SIG-M5 (cell line): ENCODE measurements at places on chromosomes 4 and X.

DNA sequence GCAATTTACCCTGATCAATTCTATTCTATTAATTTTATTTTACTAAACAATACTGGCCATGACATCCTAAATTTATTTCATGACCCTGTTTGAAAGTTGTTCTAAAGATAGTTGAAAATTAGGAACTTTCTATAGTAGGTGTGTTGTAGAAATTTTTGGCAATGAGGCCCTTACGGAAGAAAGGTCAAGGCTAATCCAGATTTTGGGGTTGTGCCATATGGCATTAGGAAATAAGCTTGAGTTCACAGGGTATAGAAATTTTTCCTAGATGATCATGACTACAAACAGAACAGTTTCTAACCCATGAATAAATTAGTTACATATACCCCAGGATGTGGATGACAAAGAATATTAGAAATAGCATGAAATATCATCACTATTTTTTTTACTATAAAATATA is 7.8 kb upstream of the ALB start:
- no peak for DNase-seq

DNA sequence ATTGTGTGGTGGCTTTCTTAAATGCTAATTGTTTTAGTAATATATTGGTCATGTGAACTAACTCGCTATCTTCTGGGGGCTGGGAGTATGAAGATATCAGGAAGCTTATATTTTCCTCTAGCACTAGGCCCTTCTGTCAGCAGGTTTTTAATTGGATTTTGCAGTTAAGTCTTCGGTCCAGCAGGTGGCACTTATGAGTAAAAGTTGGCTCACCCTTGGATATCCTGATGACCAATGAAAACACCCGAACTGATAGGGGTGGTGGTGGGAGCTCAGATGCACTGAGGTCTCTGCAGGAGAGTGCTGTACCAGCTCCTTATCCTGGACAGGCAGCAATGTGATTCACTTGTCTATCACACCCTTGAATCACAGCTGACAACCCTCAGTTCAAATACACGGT is 1365.8 kb upstream of the DIAPH2 start:
- no peak for DNase-seq

- no peak for DNase-seq
Measured at GRCh38 chr4:114997576-114998247, 115.7 kb downstream of the NDST4 start.

- no peak for DNase-seq
Measured at GRCh38 chrX:38882894-38883626, 81.8 kb downstream of the MID1IP1 start.

DNA sequence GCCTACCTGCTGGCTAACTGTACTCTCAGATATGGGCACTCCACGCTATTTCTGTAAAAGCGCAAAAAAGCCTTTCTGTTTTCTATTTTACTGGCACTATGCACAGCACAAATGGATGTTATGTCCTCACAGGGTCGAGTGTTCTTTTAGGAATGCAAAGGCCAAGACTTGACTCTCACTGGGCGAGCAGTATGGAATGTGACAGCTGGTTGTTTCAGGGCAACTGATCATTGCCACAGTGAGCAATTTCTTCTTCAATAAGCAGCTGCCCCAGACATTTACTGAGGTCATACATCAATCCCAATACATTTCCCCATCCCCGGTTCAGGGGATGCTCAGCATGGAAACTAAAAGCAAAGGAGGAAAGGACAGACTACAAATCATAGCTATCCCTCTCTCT is 58.2 kb downstream of the PDE5A start:
- DNase-seq, result no peak

DNA sequence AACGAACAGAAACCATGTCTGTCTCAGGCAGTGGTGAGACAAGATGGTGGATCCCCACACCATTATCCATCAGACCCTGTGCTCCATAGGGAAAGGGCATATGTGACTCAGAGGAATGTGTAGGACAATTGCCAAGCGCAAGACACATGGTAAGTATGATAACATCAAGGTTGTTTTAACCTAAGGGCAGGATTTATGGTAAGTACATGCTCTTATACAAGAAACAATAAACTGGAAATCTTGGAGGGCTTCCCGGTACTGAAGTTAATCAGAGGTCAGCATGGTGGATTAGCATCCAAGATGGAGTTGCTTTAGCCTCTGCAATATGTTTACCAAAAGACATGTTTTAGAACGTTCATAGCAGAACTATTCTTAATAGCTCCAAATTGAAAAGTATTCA is 355.0 kb downstream of the PPP1R2C start:
- DNase-seq, result no peak

DNA sequence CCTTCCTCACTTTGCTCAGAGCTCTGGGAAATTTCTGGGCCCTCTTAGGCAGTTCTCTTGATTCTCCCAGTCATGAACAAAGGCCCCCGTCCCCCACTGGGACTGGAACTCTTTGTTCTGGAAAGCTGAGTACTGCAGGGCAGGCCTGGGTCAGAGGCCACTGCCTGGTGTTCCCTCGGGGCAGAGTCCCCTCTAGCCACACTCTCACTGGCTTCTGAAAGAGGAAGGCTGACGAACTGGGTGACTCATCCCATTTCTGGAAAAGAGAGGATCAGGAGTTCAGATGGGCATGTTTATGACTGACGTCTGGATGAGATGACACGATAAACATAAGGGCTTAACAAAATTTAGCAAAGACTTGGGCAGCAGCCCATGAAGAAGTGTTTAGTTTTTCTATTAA is 47.7 kb downstream of the DDX3X start:
- DNase-seq, result no peak

DNA sequence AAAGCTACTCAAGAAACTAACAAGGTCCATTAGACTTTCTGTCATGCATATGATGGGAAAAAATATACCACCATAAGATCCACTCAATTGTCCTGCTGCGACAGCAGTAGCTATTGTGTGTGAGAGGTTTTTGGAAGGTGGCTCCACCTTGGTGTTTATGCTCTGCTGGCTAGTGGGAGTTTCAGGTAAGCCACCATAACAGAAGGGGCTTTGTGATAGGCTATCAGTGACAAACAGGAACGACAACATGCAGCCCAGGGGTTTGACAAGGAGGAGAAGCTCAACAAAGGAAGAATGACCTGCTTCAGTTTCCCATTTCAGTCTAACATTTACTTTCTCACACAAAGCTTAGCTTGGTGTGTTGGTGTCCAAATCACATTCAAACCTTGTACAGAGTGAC is 182.6 kb downstream of the ATOH1 start:
- no peak for DNase-seq

DNA sequence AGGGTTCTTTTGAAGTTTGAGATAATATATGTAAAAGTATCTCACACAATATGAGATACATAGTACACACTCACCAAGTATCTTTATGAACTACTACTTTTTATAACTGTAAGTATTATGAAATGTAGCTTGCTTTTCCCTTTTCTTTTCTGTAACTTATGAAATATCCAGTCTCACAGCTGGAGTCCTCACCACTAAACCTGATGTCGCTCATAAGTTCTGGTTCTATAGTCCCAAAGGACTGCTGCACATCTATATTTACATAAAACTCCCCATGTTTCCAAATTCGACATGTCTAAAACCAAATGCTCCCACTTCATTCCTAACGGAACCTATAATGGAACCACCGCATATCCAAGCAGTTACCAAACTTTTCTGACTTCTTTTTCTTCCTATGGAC is 186.5 kb upstream of the SLC7A11 start:
- no peak for DNase-seq

DNA sequence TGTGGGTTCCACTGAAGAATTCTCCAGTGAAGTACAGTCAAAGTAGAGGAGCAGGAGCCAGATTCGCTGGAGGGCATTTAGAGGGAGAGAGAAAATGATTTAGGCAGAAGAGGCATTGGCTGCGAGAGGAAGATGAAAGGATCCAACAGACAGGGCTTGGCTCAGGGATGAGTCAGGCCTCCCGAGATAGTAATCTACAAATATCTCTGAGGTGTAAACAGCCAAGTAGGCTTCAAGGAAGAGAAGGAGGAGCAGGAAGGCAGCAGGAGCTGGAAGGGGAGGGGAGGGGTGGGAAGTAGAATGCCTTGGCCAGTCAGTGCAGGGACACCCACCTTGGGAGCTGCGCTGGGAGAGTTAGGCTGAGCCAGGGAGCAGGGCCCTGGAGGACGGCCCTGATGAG is 55.5 kb downstream of the PJA1 start:
- DNase-seq, result no peak

GRCh38 chr4:89657931-89658700 is 178.8 kb downstream of the SNCA start:
- DNase-seq, result no peak

- no peak for DNase-seq
Measured at GRCh38 chrX:2376166-2376565, 124.6 kb downstream of the DHRSX start.

GRCh38 chr4:127631420-127631819 is 1.3 kb upstream of the INTU start:
- no peak for DNase-seq

DNA sequence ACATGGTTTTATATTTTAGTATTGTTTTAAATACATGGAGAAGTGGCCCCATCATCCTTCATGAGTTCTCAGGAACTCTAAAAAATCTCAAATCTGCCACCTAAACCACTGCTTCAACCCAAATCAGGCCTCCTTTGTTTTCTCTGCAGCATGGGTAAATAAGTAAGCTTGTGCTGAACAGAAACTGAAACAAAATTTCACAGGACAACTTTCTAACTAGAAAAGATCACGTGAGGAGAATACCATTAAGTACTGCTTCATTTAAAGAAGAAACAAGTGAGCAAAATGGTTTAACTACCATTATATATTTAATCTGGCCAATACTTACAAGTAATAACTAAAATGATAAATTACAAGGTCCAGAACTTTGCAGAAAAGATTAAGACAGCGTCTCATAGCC is 2.5 kb downstream of the ARAP2 start:
- DNase-seq, result no peak

DNA sequence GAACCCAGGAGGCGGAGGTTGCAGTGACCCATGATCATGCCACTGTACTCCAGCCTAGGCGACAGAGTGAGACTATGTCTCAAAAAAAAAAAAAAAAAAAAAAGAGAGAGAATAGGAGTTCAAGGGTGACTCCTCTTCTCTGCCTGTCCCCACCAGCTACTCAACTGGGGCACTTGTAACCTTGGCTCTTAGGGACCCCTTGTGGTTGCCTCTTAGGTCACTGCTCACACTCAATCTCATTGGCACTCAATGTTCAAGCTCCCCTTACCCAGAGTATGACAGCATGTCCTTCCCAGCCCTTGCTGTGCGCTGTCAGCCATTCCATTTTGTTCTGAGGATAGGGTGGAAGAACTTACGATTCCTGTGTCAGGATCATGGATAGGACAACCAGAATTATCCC is 82.4 kb upstream of the BEND4 start:
- no peak for DNase-seq

DNA sequence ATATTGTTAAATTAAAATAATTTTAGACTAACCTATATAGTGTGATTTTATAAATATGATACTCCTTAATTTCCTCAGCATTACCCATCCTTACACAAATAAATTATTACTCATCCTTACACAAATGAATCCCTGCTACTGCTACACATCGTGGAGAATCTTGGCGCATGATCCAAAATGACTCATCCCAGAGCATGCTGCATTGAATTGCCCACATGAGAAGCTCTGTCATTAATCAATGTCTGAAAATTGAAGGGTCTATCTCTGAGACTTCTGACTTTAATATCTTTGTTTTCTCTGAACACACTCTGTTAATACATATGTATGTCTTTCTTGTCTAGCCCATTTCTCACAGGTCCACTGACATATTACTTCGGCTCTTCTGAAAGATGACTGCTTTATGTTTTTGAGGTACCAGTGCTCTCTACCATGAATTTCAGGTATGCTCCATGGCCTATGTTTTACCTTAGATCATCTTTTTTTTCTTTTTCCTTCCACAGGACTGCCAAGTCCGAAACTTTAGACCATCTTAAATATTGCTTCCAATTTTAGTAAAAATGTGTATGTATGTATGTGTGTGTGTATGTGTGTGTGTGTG is 15.7 kb upstream of the DUSP21 start:
- no peak for DNase-seq

DNA sequence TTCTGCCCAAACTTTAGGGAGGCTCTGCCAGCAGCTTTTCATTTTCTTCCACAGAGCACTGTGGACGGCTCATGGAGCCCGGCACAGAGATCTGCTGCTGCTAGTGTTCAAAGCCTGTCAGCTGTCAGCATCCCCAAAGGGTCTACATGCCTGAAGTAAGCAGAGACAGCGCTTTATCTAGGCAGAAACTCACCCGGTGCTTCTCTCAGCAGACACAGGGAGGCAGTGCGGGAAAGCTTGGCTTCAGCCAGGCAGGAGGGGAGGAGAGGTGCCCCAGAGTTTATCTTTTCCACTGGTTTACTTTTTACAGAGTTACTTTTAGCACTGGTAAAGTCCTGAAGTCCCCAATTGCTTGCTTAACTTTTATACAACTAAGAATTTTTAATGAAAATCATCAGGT is 339.3 kb downstream of the NKX6-1 start:
- DNase-seq, result no peak

- no peak for DNase-seq
Measured at GRCh38 chr4:126396121-126396520, 1081.4 kb downstream of the FAT4 start.

GRCh38 chr4:99436976-99437722 is 2.0 kb upstream of the ADH7 start:
- no peak for DNase-seq

DNA sequence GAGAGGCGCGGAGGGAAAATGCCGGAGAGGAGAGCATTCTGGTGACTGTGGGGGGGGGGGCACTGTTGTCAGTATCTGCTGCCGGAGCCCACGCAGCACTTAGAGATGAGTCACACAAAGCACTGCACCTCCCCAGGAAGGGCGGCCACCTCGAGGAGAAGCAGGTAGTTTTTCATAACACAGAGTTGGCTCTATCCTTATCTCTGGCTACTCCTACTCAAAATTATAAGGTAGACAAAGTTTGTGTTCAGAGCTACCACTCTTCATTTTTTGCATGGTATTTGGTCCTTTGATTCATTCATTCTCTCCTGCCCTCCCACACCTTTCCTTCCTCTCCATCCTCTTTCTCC is 76.2 kb upstream of the SCOC start:
- no peak for DNase-seq

- no peak for DNase-seq
Measured at GRCh38 chr4:138761638-138762220, 253.9 kb upstream of the NOCT start.

DNA sequence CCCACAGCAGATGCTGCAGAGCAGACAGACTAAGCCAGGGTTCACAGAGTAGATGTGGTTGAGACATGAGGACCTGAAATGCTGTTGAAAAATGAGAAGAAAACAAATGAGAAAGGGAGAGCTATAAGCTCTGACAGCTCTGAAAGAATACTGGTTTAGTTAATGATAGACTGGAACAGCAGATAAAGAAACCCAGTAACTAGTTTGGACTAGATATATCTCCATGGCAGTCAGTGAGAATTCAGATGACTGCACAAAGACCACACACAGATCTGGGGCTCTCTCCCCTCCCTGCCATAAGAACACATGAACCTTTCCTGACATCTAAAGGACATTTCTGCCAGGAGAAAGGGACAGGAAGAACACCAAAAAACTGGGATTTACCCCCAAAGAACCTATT is 8.2 kb downstream of the NAA11 start:
- DNase-seq, result no peak

GRCh38 chr4:27685091-27685490 is 824.5 kb downstream of the STIM2 start:
- no peak for DNase-seq
